Activated effector memory CD4-positive, alpha-beta T cell treated with Interleukin-2 at 50 U/mL for 16 hours (primary cell): ENCODE measurements at places on chromosomes 12 and 14.

GRCh38 chr12:104823985-104824461, 134.1 kb downstream of the SLC41A2 start:
- no peak for DNase-seq

- no peak for DNase-seq
Measured at GRCh38 chr12:53759261-53759660, 7.5 kb upstream of the CISTR start.

DNA sequence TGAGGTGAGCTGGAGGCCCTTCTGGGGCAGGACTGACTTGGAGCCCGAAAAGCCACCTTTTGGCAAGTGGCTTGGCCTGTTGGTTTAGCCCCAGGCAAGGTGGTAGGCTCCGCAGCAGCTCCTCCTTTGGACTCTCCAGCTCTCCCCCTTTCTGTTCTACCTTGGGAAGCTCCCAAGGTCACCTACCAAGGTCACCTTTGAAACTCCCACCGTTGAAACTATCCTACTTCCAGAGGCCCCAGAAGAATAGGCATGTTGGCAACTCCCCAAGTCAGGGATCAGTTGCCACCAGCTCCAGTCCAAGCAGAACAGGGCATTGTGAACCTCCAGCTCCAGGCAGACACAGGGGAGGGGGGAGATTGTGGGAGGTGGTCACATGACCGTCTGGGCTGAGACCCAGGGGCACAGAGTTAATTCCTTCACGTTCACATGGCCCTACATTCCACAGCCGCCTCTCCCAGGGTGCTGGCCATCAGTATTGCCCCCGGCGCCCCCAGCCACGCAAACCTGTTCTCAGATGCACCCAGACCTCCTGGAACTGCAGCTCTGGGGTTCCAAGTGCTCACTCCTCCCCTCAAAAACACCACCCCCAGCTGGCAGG, 14.4 kb downstream of the IRF2BPL start:
- DNase-seq: no peak

- DNase-seq: no peak
Measured at GRCh38 chr14:79543967-79544697, 667.2 kb downstream of the DIO2 start.

GRCh38 chr12:14962153-14962539, 745 bp upstream of the ARHGDIB start:
- DNase-seq: no peak

- DNase-seq: no peak
Measured at GRCh38 chr14:83709116-83709515, 1820.8 kb upstream of the FLRT2 start.

DNA sequence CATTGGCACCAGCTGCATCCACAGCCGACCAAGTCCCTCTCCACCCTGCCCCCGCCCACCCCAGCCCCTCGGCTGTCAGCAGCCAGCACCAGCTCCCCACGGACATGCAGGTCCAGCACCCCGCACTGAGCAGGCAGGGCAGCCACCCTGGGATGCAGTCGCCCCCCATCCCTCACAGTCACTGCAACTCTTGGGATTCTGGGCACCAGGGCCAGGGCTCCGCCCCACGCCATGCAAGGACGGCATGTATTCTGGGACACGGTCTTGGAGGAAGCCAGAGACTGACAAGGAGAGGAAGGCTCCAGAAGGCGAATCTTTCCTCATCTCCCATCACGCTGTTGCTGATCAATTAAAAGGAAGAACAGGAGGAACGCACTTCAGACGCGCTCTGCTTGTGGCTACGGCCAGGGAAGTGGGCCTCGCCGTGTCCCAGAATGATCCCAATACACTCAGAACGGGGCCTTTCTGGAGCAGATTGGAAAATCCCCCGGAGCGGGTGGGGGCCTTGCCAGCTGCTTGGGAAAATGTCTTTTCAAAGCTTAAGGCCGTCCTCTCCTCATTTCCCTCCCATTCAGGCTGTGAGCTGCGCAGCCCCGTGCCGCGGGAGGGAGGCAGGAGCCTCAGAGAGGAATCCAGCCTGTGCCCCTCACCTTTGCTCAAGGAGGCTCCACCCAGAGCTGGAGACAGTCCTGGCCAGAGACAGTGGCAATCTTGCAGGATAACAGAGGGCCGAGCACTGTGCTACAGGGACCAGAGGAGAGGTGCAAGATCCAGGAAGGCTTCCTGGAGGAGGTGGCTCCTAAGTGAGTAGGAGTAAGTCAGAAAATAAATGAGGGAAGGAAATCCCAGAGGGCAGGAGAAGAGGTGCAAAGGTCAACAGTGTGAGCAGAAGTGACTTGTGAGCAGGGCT, 54.1 kb upstream of the DIO3 start:
- DNase-seq: no peak

- no peak for DNase-seq
Measured at GRCh38 chr14:56378475-56378877, 201.1 kb upstream of the TMEM260 start.

DNA sequence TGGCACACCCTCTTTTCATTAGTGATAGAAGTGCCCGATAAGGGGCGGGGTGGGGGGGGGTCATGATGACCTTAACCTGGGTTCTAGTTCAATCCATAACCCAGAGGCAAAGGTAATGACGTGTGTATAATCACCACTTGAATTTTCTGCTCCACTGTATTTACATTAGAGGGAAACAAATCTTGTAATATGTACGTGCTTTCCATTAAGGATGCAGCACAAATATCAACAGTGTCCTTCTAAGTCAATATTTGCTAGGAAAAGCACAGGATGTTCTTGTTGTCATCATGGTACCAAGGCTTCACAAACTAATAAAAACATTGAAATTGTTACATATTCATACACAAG, 121.2 kb upstream of the SLC38A2 start:
- DNase-seq: no peak

DNA sequence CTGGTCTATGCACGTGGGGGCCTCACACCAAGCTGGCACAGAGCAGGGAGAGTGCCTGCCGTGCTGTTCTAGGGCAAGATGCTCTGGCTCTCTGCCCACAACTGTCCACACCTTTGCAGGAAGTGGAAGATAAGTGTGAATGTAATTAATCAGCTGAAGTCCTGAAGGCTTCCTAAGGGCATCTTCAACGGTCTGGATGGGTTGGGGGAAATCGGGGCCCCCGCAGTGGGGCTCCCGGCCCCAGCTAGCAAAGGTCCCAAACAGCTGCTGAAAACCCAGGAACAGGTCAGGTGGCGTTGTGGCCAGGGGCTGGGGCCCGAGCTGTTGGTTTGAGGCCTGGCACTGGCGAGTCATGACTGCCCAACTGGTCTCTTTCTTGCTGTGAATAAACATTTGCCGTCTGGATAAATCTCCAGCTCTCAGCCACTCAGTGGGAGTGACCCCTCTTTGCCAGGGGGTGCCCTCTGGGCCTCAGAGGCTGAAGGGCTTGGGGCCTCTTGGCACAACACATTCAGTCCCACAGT, 6.7 kb upstream of the SLC25A29 start:
- no peak for DNase-seq

DNA sequence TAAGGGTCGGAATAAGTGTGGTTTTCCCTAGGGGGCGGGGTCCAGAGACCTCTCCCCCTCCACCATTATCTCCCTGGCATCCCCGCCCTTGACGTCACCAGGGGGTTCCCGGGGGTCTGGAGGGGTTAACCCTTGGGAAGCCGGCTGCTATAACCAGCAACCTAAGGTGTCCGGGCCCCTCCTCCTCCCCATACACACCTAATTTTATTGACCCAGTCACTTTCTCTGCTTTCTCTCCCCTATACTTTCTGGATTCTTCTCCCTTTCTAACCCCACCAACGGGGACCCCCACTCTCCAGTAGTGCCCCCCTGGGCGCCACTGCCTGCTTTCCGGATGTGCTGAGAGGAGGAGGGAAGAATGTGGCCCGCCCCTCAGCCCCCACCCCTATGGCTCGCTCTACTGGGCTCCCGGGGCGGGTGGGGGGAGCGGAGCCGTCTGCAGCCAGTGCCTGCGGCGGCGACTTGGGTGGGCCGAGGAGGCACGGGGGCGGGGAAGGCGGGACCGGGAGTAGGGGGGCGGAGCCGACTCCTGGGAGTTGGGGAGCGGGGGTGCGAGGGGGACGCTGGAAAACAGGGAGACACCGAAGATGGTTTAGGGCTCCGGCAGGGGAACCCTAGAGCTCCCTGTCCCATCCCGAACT, 1.8 kb downstream of the GLI1 start:
- DNase-seq: no peak
